ENCODE measurements at places on chromosomes 11 and 22. TPM values are rescaled to one million over a fixed set of nuclear protein-coding genes. Genes with fewer than 3 reads are reported as not detected.

DEFB131B gene
- 2.7 TPM for polyA plus RNA-seq

SHANK3 gene
- 22.0 TPM for polyA plus RNA-seq

BET1L gene
- polyA plus RNA-seq = 40.9 TPM

COX8A gene
- polyA plus RNA-seq = 173 TPM

CECR2 gene
- polyA plus RNA-seq = 17.5 TPM

GNG3 gene
- 1.5 TPM for polyA plus RNA-seq

NECTIN1 gene
- polyA plus RNA-seq = 21.1 TPM

C11orf58 gene
- 371 TPM for polyA plus RNA-seq

GUCY1A2 gene
- polyA plus RNA-seq = 26.5 TPM

DNA sequence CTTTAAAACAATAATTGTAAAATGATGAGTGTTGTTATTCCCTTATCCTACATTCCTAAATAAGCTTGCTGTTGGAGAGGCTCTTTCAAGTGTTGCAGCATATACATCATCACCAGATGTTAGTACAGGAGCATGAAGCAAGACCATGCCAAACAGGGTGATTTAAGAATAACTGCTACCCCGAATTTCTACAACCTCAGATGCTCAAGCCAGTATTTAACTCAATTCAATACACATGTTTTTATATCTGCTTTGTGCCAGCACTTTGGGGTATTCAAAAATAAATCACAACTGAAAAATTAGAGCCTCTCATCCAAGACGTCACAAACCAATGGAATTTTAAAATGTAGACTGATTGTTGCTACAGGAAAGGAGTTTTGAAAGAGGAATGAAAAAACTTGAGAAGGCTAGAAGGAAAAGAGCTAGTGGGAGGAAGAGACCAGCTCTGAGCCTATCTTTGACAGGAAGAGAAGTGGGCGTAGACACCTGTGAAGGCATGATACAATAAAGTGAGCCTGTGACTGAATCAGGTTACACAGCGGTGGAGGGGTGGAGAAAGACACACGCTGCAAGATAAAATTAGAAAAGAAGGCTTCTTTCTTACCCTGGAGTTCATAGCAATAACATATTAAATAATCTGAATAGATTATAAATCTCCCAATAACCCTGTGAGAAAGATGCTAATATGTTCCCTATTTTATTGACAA, 95.8 kb downstream of the DLG2 start:
- DNase-seq = no peak

- DNase-seq = peak; percentile 46
Measured at GRCh38 chr22:37186228-37186996, 1.6 kb downstream of the C1QTNF6 start.

DNA sequence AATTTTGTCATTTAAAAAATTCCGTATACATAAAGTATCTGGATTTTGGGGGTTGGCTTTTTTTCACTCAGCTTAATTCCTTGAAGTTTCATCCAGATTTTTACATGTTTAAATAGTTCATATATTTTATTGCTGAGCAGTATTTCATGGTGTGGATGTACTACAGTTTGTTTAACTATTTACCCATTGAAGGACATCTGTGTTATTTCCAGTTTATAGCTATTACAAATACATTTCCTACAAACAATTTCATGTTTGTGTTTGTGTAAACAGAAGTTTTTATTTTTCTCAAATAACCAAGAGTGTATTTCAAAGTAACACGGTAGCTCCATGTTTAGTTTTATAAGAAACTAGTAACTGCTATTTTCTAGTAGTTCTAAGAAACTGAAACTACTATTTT, 299.7 kb upstream of the ANO3 start:
- DNase-seq = no peak

DNA sequence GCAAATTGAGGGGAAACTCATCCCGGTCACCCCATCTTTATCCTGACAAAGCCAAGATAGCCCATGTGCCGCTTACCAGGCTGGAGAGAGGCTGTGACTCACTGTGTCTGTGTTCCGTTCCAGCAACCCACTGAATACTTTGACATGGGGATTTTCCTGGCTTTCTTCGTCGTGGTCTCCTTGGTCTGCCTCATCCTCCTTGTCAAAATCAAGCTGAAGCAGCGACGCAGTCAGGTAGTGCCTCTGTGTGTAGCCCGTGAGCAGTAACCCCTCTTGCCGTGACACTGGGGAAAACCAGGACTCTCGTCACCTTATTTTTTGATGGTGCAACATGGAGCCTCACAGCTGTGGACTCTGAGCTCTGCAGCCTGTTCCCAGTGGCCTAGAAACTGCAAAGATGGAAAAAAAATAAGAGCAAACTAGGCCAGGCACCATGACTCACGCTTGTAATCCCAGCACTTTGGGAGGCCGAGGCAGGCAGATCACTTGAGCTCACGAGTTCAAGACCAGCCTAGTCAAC, 16.9 kb downstream of the C22orf31 start:
- no peak for DNase-seq

DNA sequence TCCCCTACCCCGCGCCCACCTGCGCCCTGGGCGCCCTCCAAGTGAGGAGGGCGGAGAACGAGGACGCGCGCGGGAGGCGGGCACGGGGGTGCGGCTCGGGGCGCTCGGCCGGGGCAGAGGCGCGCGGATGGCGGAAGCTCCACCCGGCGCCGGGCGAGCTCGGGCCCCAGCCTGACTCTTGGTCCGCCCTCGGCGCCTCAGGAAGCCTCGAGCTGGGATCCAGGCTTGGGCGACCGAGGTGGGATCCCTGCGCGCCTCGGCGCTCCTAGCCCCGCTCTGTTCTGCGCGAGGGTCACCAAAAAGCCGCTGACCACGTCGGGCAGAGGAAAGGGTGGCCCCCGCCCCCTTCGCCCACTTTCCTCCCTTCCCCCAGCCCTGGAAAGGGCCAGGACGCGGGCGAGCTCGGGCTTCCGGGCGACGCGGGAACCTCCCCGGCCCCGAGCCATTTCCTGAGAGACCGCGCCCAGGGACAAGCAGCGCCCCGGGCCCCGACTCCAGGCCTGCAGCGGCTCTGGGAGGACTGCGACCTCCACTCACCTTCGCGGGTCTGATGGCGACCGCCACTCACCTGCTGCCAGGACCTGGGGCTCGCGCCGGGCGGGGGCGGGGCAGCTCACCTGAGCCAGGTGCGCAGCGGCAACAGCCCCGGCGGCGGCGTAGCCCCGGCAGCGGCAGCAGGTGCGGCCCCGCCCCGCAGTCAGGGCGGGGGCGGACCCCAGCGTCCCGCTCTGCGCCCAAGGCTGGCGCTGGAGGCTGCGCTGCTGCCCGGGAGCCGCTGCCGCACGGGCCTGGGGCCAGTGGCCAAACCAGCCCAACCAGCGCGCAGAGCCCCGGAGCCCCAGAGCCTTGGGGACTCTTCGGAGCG, 2.2 kb upstream of the SIGIRR start:
- DNase-seq = peak; percentile 92

GRCh38 chr11:83456566-83456965, 170.4 kb upstream of the CCDC90B start:
- DNase-seq = no peak

- DNase-seq = no peak
Measured at GRCh38 chr11:60887556-60887955, 18.8 kb downstream of the PRPF19 start.

- no peak for DNase-seq
Measured at GRCh38 chr22:31177420-31178162, 17.6 kb downstream of the RNF185 start.

GRCh38 chr22:46823654-46824053, 61.2 kb downstream of the TBC1D22A start:
- peak; percentile 67 for DNase-seq

- DNase-seq = peak; percentile 52
Measured at GRCh38 chr11:5689551-5689983, at the start of gene TRIM22. Gene TRIM22, plus strand, starts transcription at chr11:5689790. Its CDS starts 6,443 bp downstream, at chr11:5696233.

GRCh38 chr11:32311346-32312065, 123.8 kb downstream of the WT1 start:
- DNase-seq = no peak

- no peak for DNase-seq
Measured at GRCh38 chr11:9075556-9075955, 15.8 kb downstream of the SCUBE2 start.

GRCh38 chr11:95279921-95280868, 49.2 kb upstream of the SESN3 start:
- DNase-seq = no peak

DNA sequence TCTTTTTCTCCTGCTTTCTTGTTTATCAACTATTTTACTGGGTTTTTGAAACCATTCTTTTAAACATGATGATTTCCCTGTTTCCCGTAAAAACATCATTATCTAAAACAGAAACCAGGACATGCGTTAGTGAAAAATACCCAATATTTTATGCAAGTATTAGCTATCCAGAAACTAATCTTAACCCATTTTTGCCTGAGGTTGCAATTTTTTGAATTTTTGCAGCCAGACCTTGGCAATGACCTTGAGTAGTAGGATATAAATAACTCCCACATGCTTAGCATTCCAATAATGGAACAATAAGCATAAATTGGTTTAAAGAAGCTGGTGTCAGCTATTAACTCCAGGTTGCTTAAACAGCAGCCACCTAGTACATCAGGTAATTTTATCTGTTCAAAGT, 308.9 kb upstream of the ANO3 start:
- no peak for DNase-seq

- DNase-seq = peak; percentile 89
Measured at GRCh38 chr11:64489831-64490441, 101.1 kb upstream of the SLC22A12 start.

GRCh38 chr11:72446929-72447769, 12.8 kb upstream of the CLPB start:
- no peak for DNase-seq

- no peak for DNase-seq
Measured at GRCh38 chr22:23184100-23184763, 3.9 kb downstream of the BCR start.

DNA sequence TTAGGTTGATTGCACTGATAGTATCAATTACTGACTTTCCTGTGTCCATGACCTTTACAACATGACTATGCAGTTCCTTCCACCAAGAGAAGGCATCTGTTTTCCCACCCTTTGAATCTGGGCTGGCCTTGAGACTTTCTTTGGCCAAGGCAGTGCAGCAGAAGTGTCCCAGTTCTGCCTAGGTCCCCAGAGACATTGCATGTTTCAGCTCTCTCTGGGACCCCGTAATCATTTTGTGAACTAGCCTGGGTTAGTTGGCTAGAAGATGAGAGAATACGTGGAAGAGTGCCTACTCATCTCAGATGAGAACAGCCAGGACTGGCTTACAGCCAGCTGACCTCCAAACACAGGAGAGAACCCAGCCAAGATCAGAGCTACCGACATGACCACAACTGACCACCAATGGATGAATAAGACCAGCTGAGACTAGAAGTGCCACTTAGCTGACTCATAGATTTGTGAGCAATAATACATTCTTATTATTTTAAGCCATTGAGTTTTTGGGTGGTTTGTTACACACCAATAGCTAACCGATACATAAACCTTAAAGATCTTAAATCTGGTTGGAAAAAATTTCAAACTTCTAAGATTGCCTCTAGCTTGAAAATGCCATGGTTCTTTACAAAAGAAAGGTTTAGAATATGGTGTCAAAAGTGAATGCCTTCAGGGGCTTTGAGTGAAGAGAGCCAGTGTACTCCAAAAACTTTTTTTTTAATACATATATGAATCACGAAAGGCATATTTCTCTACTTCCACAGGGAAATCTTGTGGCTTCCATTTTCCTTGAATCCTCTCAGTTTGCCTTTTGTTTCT, 145.2 kb downstream of the FBXO7 start:
- DNase-seq = no peak

GRCh38 chr22:42294034-42294985, 23.9 kb upstream of the TCF20 start:
- DNase-seq = no peak

GRCh38 chr22:37314315-37315074, 32.2 kb downstream of the CYTH4 start:
- DNase-seq = no peak

DNA sequence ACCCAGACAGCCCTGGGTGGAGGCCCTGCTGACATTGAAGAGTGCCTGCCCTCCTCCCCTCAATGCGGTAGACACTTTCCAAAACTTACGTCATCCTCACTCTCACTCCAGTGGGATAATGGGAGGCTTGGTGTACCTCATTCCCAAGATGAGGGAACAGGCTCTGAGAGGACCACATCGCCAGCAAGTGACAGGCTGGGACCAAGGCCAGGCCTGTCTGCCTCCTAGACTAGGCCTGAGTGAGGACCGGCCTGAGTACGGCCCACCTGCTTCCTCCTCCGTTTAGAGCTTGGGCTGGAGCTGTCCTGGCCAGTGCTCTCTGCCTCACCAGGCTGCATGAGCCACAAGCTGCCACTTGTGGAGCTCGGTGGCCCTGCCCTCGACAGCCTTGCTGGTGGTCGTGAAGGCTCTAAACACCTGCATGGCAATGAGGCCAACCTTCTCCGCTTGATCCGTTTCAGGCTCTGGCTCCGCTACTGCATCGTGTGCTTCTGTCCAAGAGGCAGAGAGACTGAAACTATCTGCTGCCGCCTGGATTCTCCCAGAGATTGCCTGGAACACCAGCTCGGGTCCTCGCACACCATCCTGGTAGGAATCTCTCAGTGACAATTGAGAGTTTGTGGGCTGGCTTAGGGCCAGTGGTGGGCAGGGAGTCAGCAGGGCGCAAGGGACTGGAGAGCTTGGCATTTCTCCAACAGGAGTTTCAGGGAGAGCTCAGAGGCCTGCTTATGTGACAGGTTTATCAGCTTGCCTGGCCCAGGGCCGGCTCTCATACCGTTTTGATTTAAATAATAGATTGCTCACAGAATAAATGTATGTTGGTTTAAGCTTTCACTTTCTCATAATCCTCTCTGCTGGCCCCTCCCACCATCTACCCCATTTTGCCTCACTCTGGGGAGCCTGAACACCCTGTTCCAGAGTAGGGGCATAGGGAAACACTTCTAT, 9.4 kb downstream of the LRRC75B start:
- DNase-seq = peak; percentile 67

- DNase-seq = no peak
Measured at GRCh38 chr11:66701432-66702240, 23.9 kb upstream of the RBM4B start.

DNA sequence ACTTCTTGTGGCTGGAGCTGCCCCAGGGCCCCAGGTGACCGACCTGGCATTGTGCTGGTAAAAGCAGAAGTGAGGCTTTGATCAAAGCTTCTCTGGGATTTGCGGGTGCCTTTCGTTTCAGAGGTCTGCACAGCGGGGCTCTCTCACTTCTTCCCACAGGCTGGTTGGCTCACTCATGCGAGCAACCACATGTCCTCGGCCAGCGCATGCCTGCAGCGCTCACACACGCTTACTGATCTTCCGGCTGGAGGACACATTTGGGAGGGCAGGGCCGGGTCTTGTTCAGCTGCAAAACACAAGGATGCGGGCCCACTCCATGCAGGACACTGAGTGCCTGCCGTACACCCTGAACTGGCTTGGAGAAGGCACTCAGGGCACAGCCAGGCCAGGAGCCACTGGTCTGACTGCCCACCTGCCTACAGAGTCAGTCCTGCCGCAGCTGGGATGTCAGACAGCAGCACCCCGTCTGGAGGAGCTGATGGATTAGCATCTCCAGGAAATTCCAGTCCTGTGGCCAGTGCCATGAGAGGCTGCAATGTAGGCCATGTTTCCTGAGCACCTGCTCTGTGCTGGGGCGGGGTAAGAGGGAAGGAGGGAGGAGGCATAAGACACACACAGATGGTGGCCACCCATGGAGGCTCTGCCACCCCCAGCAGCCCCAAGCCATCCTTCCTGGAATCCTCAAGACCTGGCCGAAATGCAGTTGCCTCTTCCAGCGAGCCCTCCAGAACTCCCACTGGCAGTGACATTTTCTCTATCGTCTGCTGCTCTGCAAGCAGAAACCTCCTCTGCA, 1383.2 kb downstream of the BRD1 start:
- no peak for DNase-seq
